ENCODE measurements at places on chromosomes 3 and 15. TPM values are rescaled to one million over a fixed set of nuclear protein-coding genes. Genes with fewer than 3 reads are reported as not detected.

DNA sequence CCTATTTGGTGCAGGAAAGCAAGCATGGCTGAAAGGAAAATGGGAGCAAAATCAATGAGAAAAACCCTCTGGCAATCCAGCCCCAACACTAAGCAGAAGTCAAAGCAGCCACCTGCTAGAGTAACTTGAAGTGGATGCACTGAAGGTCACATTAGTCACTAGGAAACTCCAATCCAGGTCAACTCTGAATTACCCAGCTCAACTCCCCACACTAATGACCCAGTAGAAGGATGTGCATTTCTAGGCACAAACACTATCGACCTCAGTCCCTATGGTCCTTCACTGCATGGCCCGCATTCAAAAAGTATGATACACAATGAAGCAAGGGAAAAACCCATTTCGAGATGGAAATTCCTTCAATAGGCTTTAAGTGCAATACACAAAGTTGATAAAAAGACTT lies 80.6 kb downstream of the RAD18 start:
- no peak for DNase-seq

DNA sequence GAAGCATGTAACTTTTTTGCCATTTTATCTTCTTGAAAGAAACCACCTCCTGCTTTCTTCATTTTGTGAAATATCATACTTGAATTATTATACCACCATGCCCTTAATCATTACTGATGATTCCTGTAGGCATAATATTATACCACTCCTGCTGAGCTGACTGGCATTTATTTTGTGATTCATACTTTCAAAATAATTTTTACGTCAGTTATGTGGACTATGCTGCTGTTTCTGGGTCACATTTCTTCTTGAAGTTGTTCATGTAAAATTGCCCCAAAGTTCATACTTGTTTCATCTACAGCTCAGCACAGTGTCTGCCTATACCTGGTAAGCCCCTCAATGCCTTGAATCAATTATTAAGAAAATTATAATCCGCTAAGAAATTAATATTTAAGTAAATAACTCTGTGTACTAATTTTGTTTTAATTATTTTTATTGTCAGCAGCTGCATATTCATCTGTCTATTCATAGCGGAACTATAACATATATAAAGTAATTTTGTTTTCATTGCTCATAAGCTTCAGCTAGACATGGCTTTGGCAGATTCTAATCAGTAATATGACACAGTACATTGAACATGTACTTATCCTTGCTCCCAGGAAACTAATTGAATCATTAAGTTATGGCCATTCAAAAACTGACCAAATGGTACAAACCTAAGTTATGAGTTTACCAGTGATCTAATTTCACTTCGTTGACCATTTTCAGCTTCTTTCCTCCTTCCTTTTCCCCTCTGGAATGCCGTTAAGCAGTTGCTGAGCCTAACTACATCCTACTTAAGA lies 160.0 kb downstream of the NAALADL2 start:
- no peak for DNase-seq

CKMT1B gene
- 5.1 TPM for total RNA-seq

EPHB1 gene
- 10.8 TPM for total RNA-seq

GRCh38 chr15:66955001-66955516 lies 110.3 kb upstream of the SMAD3 start:
- no peak for DNase-seq

GRCh38 chr15:67743558-67743957 lies 81.8 kb upstream of the SKOR1 start:
- no peak for DNase-seq

GRCh38 chr15:60672400-60672799 lies 193.5 kb upstream of the ICE2 start:
- DNase-seq, result no peak

DNA sequence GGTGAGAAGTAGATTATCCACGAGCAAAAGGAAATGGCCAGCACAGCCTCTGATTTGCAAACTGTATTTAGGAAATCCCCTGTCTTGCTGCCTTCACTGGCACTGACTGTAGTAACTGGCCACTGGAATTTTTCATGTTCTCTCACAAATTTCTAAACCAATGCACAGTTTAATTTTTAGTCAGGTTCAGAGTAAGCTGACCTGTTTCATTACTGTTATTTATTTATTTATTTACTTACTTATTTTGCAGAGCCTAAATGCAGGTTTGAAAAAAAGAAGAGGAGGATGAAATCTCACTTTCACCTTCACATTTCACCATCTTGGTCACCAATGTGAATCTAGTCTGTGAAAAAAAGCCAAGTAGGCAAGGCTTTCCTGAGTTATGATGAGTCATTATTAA lies 291.0 kb downstream of the PLOD2 start:
- no peak for DNase-seq

GABRR3 gene
- total RNA-seq, result not detected

DNA sequence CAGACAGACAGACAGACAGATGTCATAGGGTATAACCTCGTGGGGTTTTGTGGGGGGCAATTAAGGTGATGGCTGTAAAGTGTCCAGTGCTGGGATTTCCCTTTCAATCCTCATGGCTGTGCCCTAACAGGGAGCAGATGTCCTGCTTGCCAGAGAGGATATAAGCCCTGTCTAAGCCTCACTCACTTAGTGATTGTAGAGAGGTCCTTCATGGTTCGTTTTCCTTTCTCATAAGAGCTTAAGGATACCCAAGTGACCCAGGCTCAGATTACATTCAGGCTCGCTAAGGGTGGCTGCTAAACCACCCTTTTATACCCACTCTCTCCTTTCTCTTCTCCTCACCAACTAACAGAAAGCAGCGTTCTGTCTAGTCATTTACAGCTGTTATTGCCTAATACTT lies 19.2 kb downstream of the LYSMD2 start:
- no peak for DNase-seq

ROPN1 gene
- not detected for total RNA-seq

GRCh38 chr15:65460741-65461347 lies 38.1 kb upstream of the IGDCC4 start:
- peak; percentile 16 for DNase-seq

GRCh38 chr3:132871956-132872355 lies 149.7 kb upstream of the NPHP3 start:
- DNase-seq, result no peak

- DNase-seq, result no peak
These were observed 22.7 kb upstream of the IREB2 start for GRCh38 chr15:78415284-78415683.

LMAN1L gene
- total RNA-seq, result not detected

GRCh38 chr15:46280762-46281542 lies 646.1 kb downstream of the SQOR start:
- DNase-seq, result no peak

GRCh38 chr3:68931406-68932149 lies 769 bp downstream of the TAFA4 start:
- no peak for DNase-seq

DUOX1 gene
- total RNA-seq, result 4.1 TPM

GRCh38 chr3:11004563-11004962 lies 12.0 kb downstream of the SLC6A1 start:
- DNase-seq, result no peak

DNA sequence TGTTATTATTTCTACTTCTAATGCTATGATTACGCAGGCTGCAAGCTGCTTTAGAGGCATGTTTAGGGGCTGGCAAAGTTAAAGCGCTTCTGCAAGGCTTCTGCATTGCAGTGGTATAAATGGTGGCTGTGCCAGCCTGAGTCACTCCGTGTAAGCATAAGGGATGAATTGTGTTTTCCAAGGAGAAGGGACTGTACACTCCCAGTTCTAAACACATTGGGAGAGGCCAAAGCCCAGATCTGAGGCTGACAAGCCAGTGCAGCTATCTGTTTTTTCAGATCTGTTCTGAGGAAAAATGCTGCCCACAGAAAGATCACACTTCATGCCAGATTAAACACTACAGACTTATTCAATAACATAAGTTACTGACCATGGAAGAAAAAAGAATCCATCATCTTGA lies 83.8 kb downstream of the PRICKLE2 start:
- DNase-seq, result no peak

FGF7 gene
- total RNA-seq, result not detected

DNA sequence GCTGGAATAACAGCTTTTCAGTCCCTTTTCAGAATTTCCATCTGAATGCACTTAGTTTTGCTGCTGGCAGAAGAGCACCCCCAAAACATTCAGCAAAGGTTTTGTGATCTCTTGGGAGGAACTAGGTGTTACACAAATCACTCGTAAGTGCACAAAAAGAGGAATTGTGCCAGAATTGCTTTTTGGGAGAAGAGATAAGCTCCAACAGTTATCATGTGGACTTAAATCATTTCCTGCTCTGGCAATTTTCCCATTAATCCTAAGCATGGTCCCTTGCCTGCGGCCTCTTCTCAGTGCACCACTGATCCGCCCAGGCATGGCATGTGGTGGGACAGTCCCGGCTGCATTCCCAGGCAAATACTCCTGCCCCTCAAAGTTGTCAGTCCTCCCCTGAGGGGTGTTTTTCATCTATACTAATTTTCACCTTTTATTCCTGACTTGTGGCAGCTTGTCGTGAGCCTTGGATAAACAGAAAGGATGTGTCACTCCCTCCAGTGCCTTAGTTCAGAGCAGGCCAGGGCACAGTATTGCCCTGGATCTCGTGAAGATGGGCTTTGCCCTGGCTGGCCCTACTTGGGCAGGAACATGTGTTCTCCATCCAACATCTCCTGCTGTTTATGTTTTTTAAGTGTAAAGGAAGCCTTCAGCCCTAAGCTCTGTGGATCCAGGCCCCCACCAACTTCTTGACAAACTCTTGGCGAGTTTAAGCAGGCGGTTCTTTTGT lies 44.6 kb upstream of the VILL start:
- DNase-seq, result peak; percentile 37

- no peak for DNase-seq
These were observed 41.5 kb downstream of the PRKCD start for GRCh38 chr3:53202331-53203015.

GRCh38 chr15:63331456-63331855 lies 50.2 kb downstream of the CA12 start:
- DNase-seq, result no peak

PROS1 gene
- total RNA-seq, result 14.1 TPM

- no peak for DNase-seq
These were observed 120.6 kb upstream of the SPATA12 start for GRCh38 chr3:56939834-56940233.

NANOGP8 gene
- not detected for total RNA-seq

- DNase-seq, result no peak
These were observed 20.8 kb downstream of the HTR3C start for GRCh38 chr3:184073621-184074020.

P2RY14 gene
- not detected for total RNA-seq

GRCh38 chr3:38549486-38549885 lies 53.3 kb downstream of the EXOG start:
- no peak for DNase-seq

DNA sequence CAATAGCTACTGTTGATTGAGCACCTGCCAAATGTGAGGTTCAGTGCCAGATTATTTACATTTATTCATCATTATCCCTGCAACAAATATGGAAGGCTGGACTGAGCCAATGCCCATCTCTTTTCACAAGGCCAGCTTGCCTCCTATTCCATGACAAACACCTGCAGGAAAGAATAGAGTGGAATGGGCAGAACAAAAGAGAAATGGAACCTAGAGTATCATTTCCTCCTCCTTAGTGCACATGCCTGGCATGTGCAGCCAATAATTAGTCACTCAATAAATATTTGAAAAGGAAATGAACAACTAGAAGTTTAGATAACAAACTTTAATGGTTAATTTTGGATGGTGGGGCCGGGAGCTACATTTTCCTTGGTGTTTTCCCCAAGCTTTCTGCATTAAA lies 61.4 kb upstream of the MYRIP start:
- no peak for DNase-seq

DNA sequence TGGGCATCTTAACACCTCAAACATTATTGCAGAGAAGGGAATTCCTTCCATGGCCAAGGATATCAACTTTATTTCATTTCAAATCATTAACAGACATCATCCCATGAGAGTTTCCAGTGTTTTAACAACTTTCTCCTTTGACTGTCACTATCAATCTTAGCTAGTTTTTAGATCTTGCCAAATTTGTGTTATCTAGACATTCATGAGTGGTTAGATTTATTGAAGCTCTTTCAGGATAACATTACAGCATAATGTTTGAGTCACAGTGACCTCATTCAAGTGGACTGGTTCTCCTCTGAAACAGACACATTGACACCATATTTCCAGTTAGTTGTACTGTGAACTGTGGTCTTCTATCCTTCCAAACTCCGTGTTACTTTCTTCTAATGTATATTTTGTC lies 8.6 kb upstream of the TNFAIP8L3 start:
- DNase-seq, result no peak

GRCh38 chr15:82136120-82136519 lies 90.3 kb upstream of the MEX3B start:
- DNase-seq, result no peak

DNA sequence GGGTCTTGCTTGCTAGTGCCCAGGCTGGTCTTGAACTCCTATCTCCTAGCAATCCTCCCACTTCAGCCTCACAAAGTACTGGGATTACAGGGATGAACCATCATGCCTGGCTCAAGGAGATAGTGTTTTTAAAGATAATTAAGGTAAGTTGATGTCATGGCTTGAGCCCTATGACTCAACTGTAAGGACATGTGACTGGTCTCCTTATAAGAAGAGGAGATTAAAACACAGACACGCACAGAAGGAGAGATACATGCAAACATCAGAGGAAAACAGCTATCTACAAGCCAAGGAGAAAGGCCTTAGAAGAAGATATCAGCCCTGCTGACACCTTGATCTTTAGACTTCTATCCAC lies 220.4 kb upstream of the GADL1 start:
- DNase-seq, result no peak

- no peak for DNase-seq
These were observed 354.5 kb upstream of the KCNMB2 start for GRCh38 chr3:178181784-178182183.

GRCh38 chr3:71629711-71630110 lies 46.2 kb upstream of the FOXP1 start:
- DNase-seq, result no peak

DNA sequence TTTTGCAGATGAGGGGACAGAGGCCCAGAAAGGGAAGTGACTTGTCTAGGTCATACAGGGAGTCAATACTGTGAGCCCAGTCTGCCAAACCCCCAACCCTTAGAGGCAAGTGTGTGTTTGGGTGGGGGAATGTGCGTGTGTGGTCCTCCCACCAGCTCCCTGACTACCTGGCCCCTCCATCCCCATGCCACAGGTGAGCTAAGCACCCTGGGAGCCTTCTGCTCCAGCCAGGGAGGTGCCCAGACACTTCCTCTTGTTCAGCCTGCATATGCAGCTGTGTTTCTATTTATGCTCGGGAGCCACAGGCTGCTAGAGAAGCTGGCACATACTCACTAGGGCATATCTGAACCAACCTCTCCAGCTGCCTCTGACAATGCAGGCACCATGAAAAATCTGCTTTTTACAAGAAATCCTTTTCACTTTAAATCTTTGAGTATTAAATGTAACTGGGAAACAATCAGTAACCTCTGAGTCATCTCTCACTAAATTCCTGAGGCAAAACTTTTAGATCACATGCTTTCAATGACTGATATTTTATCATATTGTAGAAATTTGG lies 20.7 kb downstream of the TBC1D2B start:
- DNase-seq, result no peak

FOXB1 gene
- total RNA-seq, result 0.55 TPM

DNA sequence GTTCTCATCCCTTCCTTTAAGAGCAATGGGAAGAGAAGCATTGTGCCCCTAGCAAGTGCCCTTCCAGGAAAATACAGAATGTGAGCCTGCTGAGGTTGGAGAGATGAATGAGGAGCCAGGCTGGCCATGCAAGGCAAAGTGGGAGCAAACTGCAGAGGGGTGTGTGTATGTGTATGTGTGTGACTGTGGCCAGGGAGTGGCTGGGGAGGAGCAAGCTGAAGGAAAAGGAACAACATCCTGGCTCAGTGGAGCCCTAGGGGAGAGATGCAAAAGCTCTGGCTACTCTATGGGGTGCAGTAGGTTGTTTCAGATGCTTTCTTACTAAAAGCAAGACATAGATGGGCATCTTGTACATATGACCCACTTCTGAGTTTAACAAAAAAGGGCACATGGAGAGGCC lies 20.6 kb downstream of the FOXP1 start:
- no peak for DNase-seq
